ENCODE measurements at places on chromosomes 7 and 10.

DNA sequence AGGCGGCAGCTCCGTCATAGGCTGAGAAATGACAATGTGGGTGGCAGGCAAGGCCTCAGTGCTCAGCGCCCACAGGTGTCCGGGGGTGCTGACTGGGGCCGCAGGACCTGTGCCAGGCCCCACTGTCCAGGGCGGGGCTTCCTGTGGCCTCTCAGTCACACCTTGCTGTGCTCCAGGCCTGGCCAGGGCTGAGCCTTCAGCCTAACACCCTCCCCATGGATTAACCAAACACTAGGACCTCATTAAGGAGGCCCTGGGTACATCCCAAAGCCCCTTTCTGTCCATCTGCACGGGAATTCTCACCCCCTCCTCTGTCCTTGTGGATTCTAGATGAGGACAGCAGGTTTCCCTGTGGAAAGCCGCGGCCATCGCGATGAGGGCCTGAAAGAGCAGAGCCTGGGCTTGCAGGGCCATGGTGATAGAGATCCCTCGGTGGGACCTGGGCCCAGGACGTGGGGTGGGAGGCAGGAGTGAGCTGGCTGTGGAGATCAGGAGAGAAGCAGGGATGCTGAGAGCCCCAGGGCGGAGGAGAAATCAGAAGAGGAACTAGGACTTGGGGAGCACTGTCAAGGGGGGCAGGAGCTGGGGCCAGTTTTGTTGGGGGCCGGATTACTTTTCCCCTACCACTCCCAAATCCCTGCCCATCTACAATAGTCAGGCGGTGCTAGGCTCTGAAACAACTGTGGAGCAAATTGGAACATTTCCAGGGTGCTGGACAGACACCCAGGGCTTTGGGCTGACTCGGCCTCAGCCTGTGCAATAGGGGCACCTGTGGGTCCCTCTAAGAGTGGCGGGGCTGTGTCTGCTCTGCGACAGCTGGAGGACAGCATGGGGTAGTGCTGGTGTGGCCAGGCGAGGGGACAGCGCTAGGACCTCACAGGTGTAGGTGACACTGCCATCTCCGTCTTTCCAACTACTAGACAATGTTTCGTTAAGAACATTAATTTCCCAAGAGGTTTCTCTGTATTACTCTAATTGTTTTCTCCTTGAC lies 23.3 kb upstream of the MNX1 start:
- no peak for DNase-seq

DNA sequence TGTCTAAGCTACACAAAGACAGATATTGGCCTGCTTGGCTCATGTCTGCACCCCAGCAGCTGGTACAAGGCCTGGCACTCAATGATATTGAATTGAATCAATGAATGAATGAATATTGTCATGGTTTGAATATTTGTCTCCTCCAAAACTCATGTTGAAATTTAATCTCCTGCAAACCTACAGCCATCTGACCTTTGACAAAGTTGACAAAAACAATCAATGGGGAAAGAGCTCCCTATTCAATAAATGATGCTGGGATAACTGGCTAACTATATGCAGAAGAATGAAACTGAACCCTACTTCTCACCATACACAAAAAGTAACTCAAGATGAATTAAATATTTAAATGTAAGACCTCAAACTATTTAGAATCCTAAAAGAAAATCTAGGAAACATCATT lies 144.7 kb downstream of the CYP26A1 start:
- DNase-seq: no peak

DNA sequence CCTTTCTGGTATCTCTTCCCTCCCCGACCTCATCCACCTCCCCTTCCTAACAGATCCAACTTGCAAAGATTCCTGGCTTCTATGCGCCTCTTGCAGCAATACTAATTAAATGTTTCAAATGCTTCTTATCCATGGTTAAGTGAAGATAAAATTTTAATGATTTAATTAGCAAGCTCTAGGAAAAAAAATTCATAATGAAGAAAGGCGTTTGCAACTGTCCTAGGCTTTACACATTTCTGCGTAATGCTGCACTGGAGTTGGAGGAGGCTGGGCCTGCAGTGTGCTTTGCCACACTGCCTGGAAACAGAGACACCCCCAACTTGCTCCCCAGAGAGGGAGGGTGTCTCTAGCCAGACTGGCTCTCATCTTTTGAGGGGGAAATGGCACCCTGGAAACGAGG lies 123.9 kb upstream of the CARD11 start:
- DNase-seq: no peak

DNA sequence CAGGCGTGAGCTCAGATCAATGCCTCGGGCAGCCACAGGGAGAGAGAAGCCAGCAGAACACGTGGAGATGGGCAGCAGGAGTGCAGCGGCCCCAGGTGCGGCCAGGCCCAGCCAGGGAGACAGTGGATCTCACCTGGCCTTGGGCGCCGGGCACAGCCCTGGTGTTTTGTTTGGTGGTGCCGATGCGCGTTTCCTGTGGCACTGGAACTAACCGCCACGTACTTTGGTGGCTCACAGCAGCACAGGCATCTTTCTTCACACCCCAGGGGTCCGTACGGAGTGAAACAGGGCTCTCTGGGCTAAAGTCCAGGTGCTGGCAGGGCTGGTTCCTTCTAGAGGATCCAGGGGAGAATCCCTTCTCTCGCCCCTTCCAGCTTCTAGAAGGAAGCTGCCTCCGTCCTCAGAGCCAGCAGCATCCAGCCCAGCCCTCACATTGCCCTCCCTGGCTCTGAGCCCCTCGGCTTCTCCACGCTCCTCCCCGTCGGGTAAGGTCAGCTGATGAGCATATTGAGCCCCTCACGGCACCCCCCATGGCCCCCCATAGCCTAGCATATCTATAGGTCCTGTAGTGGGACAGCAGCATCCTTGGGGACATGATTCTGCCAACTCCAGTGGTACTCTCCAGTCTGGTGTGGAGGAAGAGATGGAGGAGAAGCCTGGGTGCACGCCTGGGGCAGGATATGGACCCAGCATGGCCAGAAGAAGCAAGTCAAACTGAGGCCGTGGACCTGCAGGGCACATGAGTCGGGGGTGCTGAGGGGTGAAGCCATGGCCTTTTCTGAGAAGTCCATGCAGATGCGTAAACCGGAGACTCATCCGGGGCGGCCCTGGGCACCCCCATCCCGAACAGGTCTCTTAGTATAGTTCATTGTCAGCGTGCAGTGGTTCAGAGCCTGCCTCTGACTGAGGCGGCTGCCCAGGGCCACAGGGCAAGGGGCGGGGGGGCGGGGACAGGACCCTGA lies 43.4 kb upstream of the PPP2R2D start:
- DNase-seq: no peak

GRCh38 chr7:47394216-47394615 lies 187.7 kb downstream of the TNS3 start:
- no peak for DNase-seq

- no peak for DNase-seq
Measured at GRCh38 chr10:80462299-80462980, 8.3 kb downstream of the TSPAN14 start.

DNA sequence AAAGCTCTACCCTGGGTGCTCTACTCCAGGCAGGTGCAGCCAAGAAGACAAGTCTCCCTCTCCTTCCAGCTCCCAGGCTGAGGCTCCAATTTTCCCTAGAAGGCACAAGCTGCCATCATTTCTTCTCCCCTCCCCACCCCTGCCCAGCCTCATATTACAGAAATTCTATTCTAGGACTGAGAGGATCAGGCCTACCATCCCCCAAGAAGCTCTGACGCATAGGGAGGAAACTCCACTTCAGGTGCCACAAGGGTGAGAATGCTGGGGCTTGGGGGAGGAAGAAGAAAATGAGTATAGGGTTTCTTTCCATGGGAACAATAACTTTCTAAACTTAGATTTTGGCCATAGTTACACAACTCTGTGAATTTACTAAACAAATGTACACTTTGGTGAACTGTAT lies 35.3 kb downstream of the FEZF1 start:
- DNase-seq: no peak

- DNase-seq: no peak
Measured at GRCh38 chr10:11300563-11300962, 282.9 kb downstream of the CELF2 start.

DNA sequence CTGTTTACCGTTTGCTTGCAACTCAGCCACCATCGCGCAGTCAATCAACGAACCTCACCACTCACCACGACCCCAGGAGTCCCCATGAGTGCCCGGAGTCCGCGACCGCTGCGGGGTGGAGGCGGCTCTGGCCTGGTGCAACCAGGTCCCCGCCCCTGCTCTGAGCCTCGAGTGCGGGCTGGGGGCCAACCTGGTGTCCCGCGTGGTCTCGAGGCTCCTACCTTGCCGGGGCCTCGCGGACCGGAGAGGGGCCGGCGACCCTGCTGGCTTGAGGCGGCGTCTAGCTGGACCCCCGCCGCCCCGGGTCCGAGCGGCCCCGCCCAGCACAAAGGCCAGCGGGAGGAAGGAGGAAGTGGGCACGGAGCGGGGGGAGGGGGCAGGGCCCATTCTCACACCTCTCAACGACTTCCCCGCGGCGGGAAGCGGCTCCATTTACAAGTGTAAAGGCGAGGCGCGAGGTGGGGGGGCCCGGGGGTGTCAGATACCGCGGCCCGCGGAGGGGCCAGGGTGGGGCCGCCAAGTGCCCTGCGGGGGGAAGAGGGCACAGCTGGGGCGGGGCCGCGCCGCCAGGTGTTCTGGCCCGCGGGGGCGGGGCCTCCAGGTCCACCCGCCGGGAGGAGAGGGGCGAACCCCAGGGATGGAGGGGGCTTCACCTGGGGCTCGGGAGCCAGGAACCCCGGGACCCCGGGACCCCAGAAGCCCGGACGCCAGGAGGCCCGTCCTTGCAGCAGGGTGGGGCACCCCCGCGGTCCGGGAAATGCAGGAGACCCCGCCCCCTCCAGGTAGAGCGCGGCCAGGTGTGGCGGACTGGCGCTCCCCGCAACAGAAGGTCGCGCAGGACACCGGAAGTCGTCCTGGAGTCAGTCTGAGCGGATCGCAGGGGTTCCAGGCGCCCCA lies 8.6 kb downstream of the CTBP2 start:
- DNase-seq: no peak

- no peak for DNase-seq
Measured at GRCh38 chr7:68707159-68707558, 891.1 kb upstream of the AUTS2 start.

DNA sequence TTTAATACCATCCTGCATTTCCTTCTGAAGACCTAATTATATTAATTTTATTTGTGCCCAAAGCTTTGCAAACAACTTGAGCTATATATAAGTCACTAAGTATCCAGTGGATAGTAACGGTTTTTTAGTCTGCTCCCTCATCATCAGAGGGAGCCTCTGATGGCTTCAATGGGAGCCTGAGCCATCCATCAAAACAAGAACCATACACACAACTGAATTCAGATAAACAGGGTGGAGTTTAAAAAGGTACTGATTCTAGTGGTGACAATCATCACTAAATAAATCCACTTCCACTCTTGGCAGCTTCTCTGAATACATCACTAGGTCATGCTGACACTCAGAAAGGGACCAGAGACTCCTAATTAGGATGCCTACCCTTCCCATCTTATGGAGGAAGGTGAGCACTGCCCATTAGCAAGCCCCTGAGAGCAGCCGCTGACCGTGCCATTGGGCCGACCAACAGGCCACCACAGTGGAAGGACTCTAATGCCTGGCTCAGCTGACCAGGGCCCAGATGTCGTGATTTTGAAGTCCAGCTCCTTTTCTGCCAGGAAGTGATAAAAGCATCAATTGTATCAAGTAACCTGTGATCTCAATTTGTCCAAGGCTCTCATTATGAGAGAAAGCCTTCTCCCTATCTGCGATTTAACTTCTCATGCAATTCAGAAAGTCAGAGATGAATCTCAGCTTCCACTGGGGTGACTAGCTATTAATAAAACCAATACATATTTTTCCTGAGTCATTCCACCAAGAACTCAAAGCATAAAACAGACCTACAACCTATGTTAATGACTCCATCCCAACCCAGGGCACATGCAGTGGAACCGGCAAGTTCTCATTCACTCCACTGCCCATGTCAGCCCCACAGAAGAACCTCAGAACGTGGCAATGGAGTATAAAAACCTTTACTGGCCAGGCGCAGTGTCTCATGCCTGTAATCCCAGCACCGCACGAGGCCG lies 13.1 kb downstream of the VOPP1 start:
- no peak for DNase-seq

DNA sequence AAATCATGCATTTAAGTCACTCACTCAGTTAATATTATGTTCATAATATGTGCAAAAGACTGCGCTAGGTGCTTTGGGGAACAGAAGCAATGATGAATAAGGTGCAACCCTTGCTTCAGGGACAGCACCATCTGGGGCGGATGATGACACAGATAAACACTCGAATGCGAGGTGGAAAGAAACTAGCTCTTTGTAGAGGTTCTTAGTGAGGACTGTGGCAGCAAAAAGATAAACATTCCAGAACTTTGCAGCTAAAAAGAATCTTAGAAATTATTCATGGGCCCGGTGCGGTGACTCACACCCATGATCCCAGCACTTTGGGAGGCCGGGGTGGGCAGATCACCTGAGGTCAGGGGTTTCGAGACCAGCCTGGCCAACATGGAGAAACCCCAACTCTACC lies 29.8 kb upstream of the CHST15 start:
- no peak for DNase-seq

GRCh38 chr10:29946614-29946952 lies 112.8 kb downstream of the JCAD start:
- no peak for DNase-seq

GRCh38 chr10:70722820-70723424 lies 50.6 kb downstream of the ADAMTS14 start:
- no peak for DNase-seq

- no peak for DNase-seq
Measured at GRCh38 chr10:490891-491571, 198.4 kb downstream of the DIP2C start.

- DNase-seq: no peak
Measured at GRCh38 chr10:33006342-33006887, 48.4 kb upstream of the ITGB1 start.

DNA sequence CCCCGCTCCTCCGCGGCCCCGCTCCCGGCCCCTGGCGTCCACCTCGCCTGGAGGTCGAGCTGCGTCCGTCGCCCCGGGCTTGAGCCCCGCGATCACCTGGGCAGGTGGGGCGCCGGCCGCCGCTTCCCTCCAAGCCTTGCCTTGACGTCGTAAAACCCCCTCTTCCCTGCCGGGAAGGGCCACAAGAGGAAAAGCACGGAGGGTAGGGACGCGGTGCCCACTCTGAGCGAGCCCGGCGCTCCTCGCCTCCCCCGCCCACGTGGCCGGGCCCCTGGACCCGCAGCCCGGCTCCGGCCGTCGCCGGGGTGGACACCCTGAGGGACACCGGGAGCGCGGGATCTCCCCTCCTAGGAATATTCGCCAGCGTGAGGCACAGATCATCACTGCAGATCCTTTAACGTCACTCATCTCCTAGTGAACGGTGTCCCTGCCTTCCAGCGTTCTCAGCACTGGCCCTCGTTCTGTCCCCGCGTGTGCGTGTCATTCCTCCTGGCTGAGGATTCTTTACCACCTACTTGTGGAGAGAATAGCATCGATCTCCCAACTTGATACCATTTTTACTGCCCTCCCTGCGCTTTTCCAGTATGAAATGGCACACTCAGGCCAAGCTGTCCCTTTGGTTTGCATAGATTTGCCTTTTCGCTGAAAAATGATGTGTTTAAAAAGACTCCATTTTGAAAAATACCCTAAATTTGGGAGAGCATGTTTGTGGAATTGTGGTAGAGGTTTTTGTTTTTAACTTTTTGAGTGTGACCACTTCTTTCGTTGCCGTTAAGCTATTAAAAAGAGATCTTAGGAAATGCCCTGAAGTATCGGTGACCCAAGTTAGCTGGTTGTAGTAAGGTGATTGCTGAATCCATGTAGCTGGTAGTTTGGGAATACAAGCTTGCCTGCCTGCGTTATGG lies 649 bp downstream of the ACTR3B start:
- DNase-seq: peak; percentile 10
